ENCODE measurements at places on chromosomes 6 and 20.

- no peak for DNase-seq
Observed at GRCh38 chr6:136767570-136768309, 24.5 kb downstream of the MAP3K5 start.

DNA sequence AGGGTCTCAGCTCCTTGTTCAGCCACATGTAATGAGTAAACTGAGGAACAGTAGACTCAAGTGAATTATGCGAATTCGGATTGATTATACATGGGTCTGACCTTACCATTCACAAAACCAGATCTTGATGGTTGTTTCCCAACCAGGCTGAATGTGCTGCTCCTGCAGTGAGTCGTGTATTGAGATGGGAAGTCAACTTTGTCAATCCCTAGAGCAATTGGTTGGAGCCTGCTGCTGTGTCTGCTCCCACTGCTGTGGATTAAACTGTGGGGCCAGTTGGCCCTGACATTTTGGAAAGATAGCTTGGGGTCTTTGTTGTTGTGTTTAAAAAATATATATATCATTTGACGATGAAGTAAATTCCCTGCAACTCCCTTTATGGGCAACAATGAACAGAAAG lies 23.9 kb downstream of the FAM50B start:
- no peak for DNase-seq

DNA sequence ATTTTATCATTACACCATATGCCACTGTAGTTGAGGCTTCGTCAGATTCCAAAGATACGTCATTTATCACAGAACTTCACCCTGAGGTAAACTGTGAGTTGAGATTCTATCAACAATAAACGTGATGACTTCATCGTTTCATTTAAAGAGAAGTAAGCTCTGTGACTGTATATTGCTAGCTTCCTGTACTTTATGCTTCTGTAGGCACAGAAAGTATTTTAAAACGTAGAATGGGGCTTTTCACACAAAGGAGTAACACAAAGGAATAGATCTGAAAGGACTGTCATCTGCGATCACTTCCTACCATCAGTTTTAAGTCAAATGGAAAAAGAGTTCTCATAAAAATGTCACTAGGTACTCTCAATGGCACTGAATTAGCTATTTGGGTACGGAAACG lies 234.4 kb upstream of the MCHR2 start:
- DNase-seq = no peak

DNA sequence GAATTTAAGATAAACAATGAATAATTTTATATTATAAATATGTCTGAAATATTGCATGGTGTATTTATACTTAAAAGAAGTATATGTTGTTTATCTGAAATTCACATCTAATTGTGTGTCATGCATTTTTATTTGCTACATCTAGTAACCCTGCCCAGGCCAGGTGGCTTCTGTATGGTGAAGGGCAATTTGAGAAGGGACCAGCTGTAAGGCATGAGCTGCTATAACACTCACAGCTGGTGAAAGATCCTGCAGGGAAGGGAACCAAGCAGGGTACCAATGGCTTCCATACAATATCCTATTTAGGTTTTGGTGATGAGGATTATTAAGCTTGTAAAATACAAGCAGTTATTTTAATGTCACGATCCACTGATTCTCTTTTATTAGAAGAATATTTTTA lies 921.8 kb upstream of the GJE1 start:
- DNase-seq = no peak

DNA sequence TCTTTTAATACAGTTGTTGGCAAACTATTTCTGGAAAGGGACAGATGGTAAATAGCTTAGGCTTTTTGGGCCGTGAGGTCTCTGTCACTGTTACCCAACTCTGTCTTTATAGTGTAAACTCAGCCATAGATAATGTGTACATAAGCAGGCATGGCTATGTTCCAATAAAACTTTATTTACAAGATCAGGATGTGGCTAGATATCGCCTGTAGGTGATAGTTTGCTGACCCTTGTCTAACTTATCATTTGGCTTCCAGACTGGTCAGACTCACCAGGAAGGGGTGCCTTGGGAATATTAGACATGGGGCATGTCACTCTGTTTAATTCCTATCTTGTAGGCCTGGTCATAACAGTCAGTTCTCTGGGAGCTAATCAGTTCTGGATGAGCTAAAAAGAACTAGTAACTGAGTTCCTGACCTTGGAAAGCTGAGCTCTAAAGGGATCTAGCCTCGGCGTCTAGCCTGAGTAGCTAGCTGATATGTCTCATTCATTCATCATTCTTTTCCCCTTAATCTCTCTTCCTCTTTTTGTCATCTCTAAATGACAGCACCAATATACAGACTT lies 163.6 kb downstream of the SLC16A10 start:
- DNase-seq = no peak

GRCh38 chr6:28442586-28442985 lies 705 bp downstream of the ZSCAN23 start:
- no peak for DNase-seq

DNA sequence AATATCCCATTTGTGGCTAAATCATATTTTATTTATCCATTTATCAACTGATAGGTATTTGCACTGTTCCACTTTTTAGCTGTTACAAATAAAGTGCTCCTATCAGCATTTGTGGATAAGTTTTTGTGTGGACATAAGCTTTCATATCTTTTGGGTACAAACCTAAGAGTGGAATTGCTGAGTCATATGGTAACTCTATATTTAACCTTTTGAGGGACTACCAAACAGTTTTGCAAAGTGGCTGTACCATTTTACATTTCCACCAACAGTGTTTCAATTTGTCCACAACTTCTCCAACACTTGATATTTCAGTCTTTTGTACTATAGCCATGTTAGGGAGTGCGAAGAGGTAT lies 23.6 kb upstream of the ECHDC1 start:
- DNase-seq = no peak

- no peak for DNase-seq
Observed at GRCh38 chr20:32418376-32418775, 60.2 kb downstream of the ASXL1 start.

GRCh38 chr6:82251942-82252341 lies 4.4 kb upstream of the IBTK start:
- DNase-seq = no peak

GRCh38 chr6:1463275-1463674 lies 73.9 kb downstream of the FOXF2 start:
- no peak for DNase-seq

GRCh38 chr6:149340200-149340599 lies 22.7 kb downstream of the TAB2 start:
- DNase-seq = no peak

- no peak for DNase-seq
Observed at GRCh38 chr6:154894902-154895301, 100.2 kb upstream of the TIAM2 start.

GRCh38 chr20:53130795-53131194 lies 158.6 kb downstream of the TSHZ2 start:
- no peak for DNase-seq

- DNase-seq = peak; percentile 45
Observed at GRCh38 chr6:107716688-107717089, 107.4 kb downstream of the SCML4 start.

DNA sequence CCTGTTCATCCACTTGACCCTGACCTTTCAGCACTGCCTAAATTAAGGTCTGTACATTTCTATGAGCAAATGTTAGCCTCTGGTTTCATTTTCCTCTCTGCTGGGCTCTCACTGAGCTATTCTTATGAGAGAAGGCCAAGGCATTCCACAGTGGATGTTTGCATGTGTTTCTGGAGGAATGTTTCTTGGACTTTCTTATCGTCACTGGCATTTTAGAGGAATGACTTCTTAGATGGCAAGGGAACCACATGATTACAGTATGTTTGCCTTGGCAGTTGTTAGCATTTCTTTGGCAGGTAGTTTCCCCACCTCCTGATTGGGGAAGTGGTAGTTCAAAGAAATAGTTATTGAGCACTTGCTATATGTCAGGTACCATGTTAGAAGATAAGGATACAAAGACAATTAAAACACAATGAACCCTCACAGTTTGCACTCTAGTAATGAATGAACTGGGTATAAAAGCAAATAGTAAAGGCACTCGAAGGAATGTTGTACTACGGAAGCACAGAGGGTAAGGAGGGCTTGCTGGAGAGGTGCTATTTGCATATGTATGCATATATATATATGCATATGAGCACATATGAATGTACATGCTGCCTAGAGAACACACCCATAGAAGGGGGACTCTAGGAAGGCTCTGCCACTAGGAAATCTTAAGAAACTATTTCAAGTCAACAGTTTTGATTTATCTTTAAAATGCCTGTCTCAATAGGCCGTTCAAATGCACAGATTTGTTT lies 307.4 kb downstream of the EYA4 start:
- DNase-seq = no peak

DNA sequence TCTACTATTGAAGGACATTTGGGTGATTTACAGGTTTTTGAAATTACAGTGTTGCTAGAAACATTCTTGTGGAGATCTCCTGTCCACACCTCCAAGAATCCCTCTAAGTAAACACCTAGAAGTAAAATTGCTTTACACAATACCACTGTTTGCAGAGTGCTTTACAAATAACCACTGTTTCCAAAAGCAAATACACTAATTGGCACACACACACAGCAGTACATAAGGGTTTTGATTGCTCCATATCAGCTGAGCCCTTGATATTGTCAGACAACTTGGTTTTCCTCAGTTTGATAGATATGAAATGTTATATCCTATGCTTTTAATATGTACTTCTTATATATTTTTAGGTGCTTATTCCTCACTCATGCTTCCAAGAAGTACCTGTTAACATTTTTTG lies 6.3 kb downstream of the HMGN4 start:
- no peak for DNase-seq

- DNase-seq = no peak
Observed at GRCh38 chr6:69847492-69847788, 18.9 kb upstream of the COL19A1 start.

DNA sequence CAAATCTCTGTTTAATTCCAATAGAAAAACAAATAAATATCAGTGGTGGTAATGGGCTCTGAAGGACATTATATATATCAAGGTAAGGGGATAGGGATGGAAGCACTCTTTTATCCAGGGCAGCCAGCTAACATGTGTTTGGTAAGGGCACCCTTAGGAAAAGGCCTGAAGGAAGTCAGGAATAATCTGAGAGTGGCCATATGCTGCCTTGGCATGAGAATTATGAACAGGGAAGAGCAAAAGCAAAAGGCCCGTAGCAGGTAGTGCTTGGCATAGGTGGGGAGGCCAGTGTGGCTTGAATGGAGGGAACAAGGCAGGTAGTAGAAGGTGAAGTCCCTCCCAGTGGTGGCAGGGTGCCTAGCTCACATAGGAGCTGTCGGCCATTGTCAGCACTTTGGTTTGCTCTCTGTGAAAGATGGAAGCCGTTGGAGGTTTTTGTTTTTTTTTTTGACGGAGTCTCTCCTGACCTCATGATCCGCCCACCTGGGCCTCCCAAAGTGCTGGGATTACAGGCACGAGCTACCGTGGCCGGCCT lies 39.6 kb upstream of the CSE1L start:
- no peak for DNase-seq

- DNase-seq = no peak
Observed at GRCh38 chr6:4937414-4937813, 66.4 kb downstream of the RPP40 start.

- DNase-seq = no peak
Observed at GRCh38 chr6:45483021-45483420, 105.3 kb upstream of the SUPT3H start.

- no peak for DNase-seq
Observed at GRCh38 chr20:24535941-24536730, 66.7 kb downstream of the SYNDIG1 start.

- DNase-seq = no peak
Observed at GRCh38 chr6:74753883-74754600, 451.8 kb downstream of the COL12A1 start.

- no peak for DNase-seq
Observed at GRCh38 chr6:111871725-111872400, 1.4 kb downstream of the FYN start.

- no peak for DNase-seq
Observed at GRCh38 chr6:36929152-36929551, 25.4 kb upstream of the PI16 start.
